ENCODE measurements at places on chromosomes 16 and 17.

- DNase-seq: peak; percentile 81
Measured at GRCh38 chr17:78865682-78866390, 25.2 kb upstream of the USP36 start.

DNA sequence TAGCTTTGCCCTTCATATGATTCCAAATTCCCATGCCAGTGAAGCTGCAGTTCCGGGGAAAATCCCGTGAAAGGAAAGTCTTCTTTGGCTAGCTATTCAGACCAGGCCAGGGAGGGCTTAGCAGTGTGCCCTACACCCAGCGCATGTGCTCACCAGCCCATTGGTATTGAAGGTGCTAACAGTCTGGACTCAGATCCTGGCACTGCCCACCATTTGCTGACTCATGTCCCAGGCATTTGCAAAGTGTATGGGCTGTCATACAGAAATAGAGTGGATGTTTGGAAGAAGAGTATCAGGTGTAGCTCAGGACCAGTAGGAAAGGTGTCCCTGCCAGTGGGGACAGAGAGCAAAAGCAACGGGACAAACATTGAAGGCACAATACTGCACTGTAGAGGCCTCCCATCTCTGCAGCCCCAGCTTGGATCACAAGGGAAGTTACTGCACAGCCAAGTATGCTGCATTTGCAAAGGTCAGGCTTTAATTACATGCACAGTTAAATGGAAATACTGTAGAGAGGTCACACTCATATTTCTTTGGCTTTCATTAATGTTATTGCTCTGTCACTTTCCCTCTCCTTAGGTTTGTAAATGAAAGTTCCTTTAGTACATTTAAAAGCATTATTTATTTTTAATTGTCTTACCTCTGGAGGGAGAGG lies 220.0 kb downstream of the IRX3 start:
- DNase-seq: no peak

DNA sequence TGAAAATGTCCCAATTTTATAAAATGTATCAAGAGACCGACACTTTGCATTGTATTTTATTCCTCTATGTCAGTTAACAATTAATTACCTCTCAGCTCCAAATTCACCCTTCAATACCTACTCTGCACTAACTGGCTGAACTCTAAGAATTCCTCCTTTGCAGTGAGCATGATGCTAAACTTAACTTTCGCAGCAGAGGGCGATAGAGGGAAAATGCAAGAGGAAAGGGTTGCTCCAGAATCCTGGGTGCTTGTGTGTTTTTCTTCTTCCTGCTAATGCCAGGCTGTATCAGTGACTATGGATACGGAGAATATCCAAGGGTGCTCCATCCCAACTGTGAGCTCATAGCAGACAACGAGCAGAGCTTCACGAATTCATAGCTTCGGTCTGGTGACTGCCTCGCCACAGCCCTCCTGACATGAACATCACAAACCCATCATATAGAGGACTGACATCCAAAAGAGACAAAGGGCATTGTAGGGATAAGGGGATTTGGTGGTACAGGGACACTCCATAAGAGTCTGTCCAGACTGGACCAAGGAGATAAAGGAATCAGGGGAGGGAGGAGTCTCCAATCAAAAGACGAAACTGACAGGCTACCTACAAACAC lies 172.9 kb downstream of the STX8 start:
- DNase-seq: peak; percentile 14

GRCh38 chr16:23121024-23121423 lies 28.2 kb downstream of the USP31 start:
- no peak for DNase-seq

- no peak for DNase-seq
Measured at GRCh38 chr17:73349138-73349537, 37.3 kb upstream of the CDC42EP4 start.

DNA sequence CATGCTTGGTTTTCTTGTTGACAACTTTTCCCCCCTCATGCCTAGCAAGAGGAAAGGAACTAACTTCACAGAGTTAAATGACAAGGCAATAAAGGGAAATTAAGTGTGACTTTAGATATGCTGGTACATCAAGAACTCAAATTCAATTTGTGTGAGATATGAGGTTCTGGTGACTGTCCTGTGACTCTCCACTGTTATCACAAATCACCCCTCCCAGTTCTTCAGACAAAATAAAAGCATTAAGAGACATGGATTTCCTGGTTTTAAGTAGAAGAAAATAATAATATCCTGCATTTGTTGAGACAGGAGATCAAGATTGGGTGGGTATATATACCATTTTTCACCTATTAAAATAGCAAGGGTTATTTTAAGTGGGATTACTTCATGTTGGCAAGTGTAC lies 46.2 kb downstream of the SNTB2 start:
- no peak for DNase-seq

DNA sequence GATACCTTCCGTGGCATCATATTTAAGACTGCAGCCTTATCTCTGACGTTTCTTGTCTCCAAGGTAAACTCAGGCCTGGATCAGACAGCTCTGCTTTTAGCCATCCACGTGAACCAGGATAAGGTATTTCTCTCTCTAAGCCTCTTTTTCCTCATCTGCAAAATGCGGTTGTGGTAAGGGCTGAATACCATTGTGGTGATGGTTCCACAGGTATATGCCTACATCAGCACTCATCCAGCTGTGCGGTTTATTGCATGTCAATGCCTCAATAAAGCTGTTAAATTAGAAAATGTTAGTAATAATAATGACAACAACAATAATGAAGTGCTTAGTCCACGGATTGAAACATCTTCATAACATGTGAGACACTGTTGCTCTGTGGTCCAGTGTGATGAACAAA lies 104.4 kb downstream of the GRIN2A start:
- DNase-seq: no peak

GRCh38 chr16:1378087-1378803 lies 26.5 kb downstream of the GNPTG start:
- DNase-seq: no peak

DNA sequence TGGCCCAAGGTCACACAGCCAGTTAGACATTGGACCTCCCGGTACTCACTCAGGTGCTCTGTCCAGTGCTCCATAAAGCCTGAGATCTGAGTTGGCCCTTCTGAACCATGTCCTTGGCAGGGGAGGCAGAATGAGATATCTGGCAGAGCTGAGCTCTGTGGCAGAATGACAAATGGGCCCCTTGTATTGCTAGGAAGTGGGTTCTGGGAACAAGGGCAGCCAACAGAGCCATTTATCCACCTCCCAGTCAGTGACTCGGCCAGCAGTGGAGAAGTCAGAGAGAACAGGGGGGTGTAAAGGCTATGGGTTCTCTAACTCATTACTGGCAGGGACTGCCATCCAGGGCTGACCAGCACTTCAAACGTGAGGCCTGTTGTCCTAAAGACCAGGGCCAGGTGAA lies 117.1 kb upstream of the NLRP1 start:
- no peak for DNase-seq

GRCh38 chr16:11356573-11357331 lies 11.5 kb downstream of the RMI2 start:
- DNase-seq: peak; percentile 14

DNA sequence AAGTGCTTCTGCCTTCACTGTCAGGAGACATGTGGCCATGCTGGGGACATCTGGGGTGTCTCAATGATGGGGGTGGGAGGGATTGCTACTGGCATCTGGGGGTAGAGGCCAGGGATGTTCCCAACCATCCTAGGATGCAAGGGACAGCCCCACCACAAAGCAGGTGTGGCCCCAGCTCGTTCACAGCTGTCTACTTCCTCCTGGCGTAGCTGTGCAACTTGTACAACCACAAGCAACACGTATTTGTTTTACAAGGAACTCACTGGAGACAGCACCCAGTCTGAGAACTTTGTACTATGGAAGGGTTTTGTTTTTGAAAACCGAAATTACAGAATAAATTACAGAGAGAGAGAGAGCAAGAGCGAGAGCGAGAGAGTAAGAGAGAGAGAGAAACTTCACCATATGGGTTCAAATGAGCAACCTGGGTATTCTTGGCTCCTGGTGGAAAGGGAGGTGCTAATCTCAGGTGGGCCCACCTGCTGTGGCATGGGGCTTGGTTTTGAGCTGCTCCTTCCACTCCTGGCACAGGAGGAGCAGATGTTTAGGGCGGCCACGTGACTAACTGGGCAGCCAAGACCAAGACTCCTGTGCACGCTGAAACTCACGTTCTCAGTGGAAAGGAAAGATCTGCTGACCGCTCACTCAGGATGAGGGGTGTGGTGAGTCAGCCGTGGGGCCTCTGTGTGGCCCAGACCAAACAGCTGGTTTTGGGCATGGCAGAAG lies 17.5 kb upstream of the TNFRSF13B start:
- DNase-seq: no peak

GRCh38 chr16:57616876-57617275 lies 11.6 kb upstream of the ADGRG1 start:
- no peak for DNase-seq

DNA sequence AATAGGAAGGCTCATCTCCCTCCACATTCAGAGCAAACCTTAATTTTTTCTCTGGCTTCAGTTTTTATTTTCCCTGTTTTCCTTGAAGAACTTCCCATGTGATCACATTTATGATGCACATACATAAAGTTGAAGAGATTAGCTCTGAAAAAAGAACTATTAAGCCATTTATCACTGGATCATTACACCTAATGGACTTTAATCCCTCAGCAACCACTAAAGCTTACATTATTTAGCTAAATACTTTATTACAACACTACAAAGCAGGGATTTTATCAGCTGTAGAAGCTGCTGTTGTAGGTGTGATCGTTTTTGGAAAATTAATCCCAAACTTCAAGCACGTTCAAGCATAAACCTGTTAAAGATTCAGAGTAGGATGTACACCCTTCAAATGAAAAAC lies 21.1 kb downstream of the SMYD4 start:
- DNase-seq: no peak

DNA sequence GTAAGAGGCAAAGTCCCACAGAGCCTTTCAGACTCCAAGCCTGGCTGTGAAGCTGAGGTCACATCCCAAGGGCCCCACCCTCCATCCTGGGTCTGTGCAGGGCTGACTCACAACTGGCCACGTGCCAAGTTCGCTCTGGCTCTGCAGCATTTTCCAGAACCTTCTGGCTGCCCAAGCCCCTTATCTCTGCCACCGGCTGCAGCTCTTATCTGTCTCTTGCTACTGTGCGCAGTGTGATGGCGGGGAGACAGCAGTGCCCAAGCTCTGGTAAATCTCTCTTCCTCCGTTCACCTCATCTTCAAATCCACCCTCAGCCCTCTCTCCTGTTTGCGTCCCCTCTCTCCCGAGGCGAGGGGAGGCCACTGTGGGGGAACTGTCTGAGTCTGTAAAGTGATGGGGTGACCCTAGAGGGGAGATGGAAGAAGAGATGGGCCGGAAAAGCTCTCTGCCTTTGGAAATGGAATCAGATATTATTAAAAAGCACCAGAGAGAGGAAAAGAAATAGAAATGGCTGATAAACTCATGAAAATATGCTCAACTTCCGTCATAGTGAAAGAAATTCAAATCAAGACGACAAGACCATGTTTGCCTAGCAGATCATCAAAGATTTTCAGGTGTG lies 162.7 kb upstream of the CDC42EP4 start:
- DNase-seq: peak; percentile 57

- no peak for DNase-seq
Measured at GRCh38 chr17:40452216-40452787, 9.1 kb downstream of the IGFBP4 start.

DNA sequence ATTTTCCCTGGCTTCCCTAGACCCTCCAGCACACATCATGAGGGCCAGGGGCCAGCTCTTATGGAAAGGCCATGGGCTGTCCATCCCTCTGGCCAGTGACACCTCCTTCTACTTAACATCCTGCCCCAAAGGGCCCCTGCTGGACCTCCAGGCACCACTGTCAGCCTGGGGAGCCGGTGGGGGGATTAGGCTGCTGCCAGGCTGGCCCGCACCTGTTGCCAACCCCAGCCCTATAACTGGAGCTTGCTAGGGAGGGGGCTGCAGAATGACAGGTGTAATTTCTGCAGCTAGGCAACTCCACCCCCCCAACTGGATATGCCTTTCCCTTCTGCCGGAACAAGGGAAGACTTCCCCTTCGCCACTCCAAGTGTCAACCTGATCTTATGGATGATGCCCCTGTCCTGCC lies 12.5 kb downstream of the RARA start:
- DNase-seq: peak; percentile 60

DNA sequence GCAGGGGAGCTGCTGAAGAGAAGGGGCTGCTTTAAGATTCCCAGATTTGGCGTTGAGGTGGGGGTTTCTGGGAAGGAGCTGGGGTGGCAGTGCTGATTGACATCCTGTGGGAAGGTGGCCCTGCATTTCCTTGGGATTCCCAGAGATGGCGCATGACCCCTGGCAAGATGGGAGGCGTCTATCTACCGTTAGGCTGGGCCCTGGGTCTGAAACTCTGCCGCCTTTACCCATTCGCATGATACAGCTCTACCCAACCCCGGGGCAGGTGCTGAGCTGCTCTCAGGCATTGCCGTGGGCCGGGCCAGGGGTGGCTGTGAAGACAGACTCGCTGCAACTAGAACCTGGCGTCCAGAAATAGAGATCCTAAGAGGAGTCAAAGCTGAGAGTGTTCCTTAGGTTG lies 9.9 kb upstream of the MVD start:
- DNase-seq: no peak

GRCh38 chr17:69454051-69454450 lies 39.6 kb downstream of the MAP2K6 start:
- DNase-seq: no peak

DNA sequence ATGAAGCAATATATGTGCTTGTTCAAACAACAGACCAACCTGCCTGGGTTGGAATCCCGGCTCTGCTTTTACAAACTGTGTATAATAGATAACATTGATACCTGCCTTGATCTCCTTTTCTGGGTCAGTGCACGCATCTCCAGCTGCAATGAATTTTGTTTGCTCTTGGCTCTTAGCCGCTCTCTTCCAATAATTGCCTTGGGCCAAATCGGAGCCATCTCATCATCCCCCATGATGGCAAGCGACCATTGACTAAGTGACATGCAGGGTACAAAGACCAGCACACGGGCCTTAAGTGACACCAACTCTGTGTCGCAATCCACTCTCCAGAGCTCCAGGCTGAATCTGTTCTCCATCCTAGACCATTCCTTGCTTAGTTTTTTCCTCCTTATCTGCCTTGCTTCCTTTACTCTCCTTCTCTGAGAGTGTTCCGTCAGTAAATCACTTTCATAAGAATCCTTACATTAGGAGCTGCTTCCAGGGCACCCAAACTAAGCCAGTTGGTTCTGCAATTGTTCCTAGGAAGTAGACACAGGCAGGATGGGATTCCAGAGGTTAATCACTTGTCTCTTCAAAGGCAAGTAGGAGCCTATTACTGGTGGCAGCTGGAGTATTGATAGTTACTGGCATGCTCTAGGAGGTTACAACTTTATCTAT lies 134.2 kb downstream of the ABCA8 start:
- no peak for DNase-seq

All from NCI-H2081 (cell line).